ENCODE measurements at places on chromosomes 1 and 21.

DNA sequence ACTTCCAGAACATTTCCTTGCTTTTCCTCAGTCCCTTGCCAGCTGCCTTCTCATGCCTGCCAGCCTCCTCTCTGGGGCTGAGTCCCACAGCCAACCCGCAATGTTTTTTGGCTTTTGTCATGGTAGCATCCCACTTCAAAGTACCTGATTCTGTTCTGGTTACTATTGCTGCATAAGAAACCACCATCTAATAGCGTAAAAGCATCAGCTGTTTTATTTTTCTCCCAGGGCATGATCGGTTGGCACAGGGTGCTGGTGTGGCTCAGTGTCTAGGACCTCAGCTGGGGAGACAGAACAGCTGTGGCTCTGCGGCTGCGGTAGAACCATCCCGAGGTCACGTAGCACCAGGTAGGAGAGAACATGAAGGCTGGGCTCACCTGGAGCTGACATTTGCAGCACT is 8.9 kb upstream of the PRMT2 start:
- DNase-seq: no peak

GRCh38 chr1:29469457-29469856 is 233.1 kb downstream of the PTPRU start:
- peak; percentile 25 for DNase-seq

DNA sequence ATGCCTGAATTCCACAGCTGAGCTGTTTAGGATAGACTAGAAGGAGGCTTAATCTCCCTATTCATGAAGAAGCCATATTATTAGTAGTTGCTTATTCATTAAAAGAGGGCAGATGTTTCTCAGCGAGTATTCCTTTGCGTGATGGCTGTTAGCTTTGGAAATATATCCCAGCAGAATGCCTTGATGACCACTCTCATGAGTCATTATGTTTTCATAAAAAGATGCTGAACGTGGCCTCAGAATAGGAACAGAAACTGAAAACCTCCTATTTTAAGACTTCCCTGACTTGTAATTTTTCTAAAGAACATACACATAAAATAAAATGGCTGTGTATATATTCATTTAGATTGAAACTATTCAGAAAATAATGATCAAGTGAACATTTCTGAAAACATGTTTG is 9.6 kb upstream of the PLA2G4A start:
- peak; percentile 65 for DNase-seq

DNA sequence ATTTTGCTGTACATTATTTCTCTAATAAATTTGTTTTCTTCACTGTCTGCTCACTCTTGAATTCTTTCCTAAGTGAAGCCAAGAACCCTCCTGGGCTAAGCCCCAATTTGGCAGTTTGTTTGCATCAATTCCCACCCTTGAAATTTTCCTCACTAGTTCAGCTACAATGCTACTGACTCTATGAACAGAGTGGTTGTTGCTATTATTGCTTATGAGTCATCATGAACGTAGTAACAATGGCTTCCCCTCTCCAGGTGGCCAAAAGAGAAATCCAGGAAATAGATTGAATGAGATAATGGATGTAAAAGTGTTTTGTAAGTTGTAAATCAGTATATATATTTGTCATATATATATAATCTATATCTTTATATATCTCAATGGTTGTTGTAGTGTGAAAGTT is 193.0 kb downstream of the URB2 start:
- DNase-seq: peak; percentile 2

DNA sequence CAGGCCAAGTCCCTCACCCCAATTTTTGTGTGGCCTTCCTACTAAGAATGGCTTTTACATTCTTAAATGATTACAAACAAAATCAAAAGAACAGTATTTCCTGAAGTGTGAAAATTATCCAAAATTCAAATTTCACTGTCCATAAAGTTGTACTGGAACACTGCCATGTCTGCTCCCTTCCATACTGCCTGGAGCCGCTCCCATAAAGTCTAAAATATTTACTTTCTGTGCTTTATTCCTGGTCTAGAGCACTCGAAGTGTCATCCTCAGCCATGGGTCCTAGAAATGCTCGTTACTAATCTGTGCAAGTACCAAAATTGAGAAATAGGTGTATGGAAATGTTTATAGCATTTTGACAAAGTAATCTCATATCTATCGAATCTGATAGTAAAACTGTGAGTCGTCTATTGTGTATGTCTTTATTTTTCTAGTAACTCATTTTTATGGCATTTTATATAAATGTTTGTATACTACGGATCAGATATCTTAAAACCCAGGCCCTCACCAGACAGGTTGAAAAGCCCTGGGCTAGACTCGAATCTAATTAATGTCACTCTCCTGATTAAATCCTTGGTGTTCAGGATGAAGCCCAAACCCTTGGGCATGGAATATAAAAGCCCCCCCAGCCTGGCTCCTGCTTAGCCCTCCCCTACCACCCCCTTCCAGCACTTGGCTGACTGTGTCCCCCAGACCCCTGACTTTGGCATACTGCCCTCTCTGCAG is 4.9 kb downstream of the LBR start:
- DNase-seq: no peak

DNA sequence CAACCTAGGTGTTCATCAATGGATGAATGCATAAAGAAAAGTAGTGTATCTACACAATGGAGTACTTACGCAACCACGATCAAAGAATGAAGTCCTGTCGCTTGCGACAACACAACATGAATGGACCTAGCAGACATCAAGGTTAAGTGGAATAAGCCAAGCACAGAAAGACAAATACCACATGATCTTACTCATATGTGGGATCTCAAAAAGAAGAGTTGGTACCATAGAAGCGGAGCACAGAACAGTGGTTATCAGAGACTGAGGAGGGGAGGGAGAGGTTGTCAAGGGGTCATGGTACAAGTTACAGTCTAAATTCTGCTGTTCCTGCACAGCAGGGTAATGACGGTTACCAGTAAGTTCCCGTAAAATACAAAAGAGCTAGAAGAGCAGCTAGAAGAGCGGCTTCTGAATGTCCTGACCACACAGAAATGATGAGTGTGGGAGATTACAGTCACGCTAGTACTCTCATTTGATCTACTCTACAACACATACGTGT is 36.7 kb downstream of the NPHP4 start:
- no peak for DNase-seq

DNA sequence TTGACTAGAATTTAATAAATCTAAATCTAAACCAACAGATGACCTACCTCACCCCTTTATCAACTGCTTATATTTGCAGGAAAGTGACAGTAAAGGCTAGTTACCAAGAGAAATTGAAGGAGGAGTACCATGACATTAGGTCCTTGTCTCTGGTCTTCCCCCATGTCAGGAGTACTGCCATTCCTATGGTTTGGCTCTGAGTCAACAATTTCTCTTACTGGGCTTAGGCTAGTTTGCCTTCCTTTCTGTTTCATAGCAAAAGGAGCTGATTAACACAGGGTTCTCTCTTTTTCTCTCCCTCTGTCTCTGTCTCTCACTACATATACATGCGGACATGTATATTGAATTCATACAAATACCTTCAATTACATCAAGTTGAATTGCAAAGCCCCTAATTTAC is 579.9 kb downstream of the DPYD start:
- DNase-seq: peak; percentile 78

DNA sequence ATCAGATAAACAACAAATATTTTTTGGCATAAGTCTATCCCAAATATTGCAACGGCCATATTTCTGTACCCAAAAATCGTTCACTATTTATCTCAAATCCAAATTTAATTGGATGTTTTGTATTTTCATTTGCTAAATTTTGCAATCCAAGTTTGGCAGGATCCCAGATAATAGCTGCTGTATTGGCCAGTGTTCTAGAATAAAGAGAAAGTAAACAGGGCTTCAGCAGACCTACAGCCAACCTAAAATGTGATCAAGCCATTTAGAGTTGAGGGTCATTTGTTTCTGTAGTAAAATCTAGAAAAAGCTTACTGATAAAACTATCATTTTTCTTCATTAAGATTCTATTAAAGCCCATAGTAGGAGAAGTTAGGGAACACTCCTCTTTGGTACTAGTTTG is 506.6 kb upstream of the PTBP2 start:
- DNase-seq: peak; percentile 4

DNA sequence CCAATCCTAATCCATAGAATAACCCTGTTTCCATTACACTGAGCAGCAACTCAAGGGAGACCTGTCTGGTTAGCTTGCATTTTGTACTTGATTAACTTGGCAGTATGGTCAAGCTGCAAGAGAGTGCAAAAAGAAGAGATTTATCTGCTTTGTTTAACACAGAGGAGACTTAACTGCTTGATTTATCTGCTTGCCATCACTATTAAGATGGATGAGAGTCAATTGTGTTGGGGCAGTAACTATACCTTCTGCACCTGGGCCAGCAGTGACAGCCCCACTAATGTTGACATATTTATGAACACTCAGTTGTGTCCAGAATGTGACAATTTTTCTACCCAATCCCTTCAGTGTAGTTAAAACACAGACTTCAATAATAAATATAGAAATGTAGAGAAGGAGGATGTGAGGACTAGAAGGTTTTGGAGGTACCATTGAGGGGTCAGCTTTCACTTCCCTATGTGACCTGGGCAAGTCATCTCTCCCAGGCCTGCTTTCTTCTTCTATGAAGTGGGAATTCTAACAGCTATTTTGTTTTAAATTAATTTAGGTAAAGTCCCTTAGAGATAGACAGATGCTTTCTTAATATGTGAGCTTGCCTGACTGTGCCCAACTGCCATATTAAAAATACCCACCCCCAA is 159.1 kb upstream of the KCNK2 start:
- no peak for DNase-seq

Measured in GM23248 (cell line).